ENCODE measurements at places on chromosomes 11 and 22.

- no peak for DNase-seq
Measured at GRCh38 chr11:65274735-65275682, 13.2 kb downstream of the POLA2 start.

DNA sequence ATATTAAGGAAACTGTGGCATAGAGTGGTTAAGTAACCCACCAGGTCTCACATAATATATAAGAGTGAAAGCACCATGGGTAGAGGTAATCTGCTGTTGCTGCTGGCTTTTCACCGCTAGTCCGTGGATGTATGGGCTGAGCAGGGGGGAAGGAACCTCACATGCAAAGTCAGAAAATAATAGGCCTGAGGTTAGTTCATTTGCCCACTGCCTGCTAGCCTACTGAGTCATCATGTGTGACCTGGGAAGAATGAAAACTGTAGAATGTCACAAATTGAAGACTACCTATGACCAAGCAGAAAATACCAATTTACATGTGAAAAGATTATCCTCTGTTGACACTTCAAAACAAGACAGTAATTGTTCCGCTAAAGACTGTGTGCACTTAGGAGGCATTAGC lies 560.1 kb upstream of the FAT3 start:
- DNase-seq: no peak

DNA sequence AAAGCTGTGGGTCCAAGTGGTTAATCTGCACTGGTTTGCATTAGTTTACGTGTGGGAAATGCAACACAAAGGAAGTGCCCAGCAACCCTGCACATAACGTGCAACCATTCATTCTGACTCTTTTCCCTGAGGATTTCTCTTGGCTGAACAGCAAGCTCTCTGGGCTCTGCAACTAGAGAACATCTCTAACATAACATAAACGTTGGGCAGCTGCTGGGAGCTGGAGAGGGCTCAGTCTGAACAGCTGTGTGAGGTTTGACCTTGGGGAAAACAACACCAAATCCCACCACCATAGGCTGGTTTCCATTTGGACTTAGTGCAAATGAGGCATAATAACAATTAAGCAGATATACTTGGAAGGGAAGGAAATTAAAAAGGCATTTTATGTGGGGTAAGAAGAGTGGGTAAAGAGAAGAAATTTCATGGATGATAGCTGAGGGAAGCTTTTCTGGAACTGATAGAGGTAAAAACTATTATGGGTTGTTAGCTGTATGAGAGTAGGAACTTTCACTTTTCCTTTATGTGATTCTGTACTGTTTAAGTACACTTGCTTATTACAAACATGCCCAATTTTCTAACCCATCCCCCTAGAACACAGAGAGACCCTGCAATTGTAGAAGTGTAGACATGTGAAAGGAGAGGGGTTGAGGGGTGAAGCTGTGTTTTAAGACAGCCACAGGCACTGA lies 76.2 kb downstream of the SNX19 start:
- DNase-seq: no peak

GRCh38 chr22:44349594-44349993 lies 36.8 kb upstream of the SHISAL1 start:
- no peak for DNase-seq

- no peak for DNase-seq
Measured at GRCh38 chr11:61702701-61703312, 22.6 kb downstream of the DAGLA start.

DNA sequence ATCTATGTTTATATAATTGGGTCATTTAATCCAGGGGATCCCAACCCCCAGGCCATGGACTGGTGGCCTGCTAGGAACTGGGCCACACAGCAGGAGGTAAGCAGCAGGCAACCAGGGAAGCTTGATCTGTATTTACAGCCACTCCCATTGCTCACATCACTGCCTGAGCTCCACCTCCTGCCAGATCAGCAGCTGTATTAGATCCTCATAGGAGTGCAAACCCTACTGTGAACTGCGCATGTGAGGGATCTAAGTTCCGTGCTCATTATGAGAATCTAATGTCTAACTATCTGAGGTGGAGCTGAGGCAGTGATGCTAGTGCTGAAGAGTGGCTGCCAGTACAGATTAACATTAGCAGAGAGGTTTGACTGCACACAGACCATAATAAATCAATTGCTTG lies 32.8 kb downstream of the MS4A2 start:
- no peak for DNase-seq
